ENCODE measurements at places on chromosomes 5 and 9. TPM values are rescaled to one million over a fixed set of nuclear protein-coding genes. Genes with fewer than 3 reads are reported as not detected.

DNA sequence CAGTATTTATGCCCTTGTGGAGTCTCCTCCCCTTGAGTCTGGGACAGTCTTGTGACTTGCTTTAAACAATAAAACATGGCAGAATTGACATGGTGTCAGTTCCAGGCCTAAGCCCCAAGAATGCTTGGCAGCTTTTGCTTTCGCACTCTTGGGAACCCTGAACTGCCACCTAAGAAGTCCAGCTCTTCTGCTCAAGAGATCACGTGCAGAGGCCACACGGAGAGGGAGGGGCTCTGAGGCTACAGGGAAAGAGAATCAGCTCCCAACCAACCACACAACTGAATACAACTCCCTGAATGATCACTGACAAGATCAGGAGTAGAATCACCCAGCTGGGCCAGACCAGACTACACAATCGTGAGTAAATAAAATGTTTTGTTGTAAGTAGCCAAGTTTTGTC is 97.6 kb downstream of the MED27 start:
- no peak for DNase-seq

Gene SYNPO
- 7.8 TPM for total RNA-seq

- DNase-seq, result peak; percentile 82
These were observed 68.4 kb downstream of the PAM start for GRCh38 chr5:102823441-102823874.

GRCh38 chr9:112689161-112689740 is 28.7 kb downstream of the INIP start:
- DNase-seq, result no peak

Gene EFNA5
- total RNA-seq, result 8.2 TPM

DNA sequence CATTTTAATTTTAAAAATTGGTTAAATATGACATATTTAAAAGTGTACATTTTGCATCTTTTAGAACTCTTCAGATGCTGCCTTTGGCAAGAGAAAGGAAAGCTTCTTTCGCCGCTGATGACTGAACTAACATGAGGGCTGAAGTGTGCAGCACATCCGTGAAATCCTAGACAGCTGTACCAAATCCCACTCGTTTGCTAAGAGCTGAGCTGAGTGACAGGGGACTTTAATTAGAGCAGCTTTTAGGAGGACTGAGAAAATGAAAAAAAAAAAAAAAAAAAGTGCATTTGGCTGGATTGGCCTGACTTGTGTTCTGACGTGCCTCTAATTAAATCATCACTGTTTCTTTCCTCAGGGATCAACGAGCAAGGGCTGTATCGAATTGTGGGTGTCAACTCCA is 271.3 kb downstream of the ARHGAP26 start:
- no peak for DNase-seq

Gene FRMPD1
- 8.4 TPM for total RNA-seq

DNA sequence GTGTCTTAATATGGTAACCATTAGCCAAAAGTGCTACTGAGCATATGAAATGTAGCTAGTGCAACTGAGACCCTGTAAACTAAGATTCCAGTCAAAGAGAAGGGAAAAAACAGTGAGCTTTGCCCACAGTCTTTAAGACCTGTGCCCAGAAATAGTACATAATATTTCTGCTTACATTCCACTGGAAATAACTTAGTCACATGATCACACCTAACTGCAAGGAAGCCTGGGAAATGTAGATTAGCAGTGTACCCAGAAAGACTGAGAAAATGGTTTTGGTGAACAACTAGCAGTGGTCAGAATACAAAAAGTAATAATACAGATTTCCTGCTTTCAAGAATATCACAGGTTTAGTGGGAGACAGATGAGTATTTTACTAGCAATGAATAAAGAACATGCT is 2.5 kb upstream of the CPLANE1 start:
- DNase-seq, result no peak

DNA sequence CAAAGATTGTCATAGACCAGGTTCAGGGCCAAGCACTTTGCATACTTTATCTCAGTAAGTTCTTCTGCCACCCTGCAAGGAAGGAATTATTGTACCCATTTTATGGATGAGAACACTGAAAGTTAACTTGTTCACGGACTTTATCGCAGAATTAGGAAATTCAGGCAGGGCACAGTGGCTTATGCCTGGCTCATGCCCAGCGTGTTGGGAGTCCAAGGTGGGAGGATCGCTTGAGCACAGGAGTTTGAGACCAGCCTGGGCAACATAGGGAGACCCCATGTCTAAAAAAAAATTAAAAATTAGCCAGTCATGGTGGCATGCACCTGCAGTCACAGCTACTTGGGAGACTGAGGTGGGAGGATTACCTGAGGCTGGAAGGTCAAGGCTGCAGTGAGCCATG is 72.4 kb downstream of the MFAP3 start:
- DNase-seq, result no peak

Gene GHR
- 0.75 TPM for total RNA-seq

Gene FRMD3
- total RNA-seq, result 2.9 TPM

Gene SPINK6
- total RNA-seq, result not detected

Gene IDNK
- 3.2 TPM for total RNA-seq

Gene LEAP2
- 1.0 TPM for total RNA-seq

Gene FOXD4L4
- 0.16 TPM for total RNA-seq

- DNase-seq, result peak; percentile 47
These were observed 22.5 kb upstream of the NIPSNAP3A start for GRCh38 chr9:104725014-104725413.
